Bronchus fibroblast of lung (primary cell): ENCODE measurements at places on chromosomes 4 and X. TPM values are rescaled to one million over a fixed set of nuclear protein-coding genes. Genes with fewer than 3 reads are reported as not detected.

The F9 gene
- not detected in 2 replicates for total RNA-seq

The SPANXN3 gene
- total RNA-seq = not detected in 2 replicates

The HERC5 gene
- 0.17 and 0.30 TPM in 2 replicates for total RNA-seq

The FAM184B gene
- under 0.01 TPM in 1 of 2 replicates, not detected in the other for total RNA-seq

The GRPEL1 gene
- total RNA-seq = 15.8 and 17.5 TPM in 2 replicates

The EIF1AX gene
- total RNA-seq = 24.1 and 33.0 TPM in 2 replicates

The PCSK1N gene
- total RNA-seq = 0.17 TPM in 1 of 2 replicates, not detected in the other

The FRMD7 gene
- total RNA-seq = not detected in 2 replicates

The TRPC5OS gene
- total RNA-seq = not detected in 2 replicates

The ENPEP gene
- total RNA-seq = under 0.01 and 0.15 TPM in 2 replicates

The GCNA gene
- 0.17 and 0.59 TPM in 2 replicates for total RNA-seq

The FGG gene
- not detected in 2 replicates for total RNA-seq

The FABP2 gene
- total RNA-seq = not detected in 2 replicates

The MAOA gene
- 45.0 and 45.4 TPM in 2 replicates for total RNA-seq

The GDPD2 gene
- not detected in 2 replicates for total RNA-seq

The ANAPC4 gene
- total RNA-seq = 15.0 and 21.0 TPM in 2 replicates

The MTNR1A gene
- not detected in 2 replicates for total RNA-seq

The VCX3A gene
- total RNA-seq = not detected in 2 replicates

The MAGEA11 gene
- total RNA-seq = not detected in 2 replicates

The GRIA3 gene
- total RNA-seq = 0.15 TPM in 1 of 2 replicates, not detected in the other

The GLRA2 gene
- total RNA-seq = not detected in 2 replicates

The IGFBP7 gene
- total RNA-seq = 20.1 and 26.7 TPM in 2 replicates

The REELD1 gene
- total RNA-seq = not detected in 2 replicates

The CPLX1 gene
- under 0.01 TPM in 1 of 2 replicates, not detected in the other for total RNA-seq

The ZGRF1 gene
- total RNA-seq = 5.5 and 7.7 TPM in 2 replicates

The UBA1 gene
- total RNA-seq = 163 and 183 TPM in 2 replicates
